ENCODE measurements at places on chromosomes 6 and 20.

- no peak for DNase-seq
Observed at GRCh38 chr20:32007787-32008616, 2.2 kb upstream of the CCM2L start.

GRCh38 chr6:130778946-130779657, 48.1 kb upstream of the SMLR1 start:
- DNase-seq: no peak

GRCh38 chr6:45927421-45928320, 88.0 kb downstream of the CLIC5 start:
- no peak for DNase-seq

DNA sequence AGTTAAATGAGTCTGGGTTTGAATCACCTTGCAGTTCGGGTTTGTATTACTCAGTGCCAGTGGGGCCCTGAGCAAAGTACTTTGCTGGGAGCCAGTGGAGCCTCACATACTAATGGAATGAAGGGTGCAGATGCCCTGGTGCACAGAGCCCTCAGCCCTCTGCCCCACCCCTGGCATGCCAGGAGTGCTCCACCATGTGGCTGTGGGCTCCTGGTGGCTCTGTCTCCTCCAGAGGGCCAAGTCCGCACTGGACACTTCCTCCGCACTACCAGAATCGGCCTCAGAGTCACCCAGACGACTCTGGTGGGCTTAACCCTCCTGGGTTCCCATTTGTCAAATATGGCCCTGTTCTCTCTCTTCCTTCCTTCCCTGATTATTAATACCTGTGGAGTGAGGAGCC, 94.0 kb downstream of the STK35 start:
- no peak for DNase-seq

GRCh38 chr6:65546894-65547293, 160.1 kb downstream of the EYS start:
- DNase-seq: no peak

GRCh38 chr20:63519668-63520503, 679 bp upstream of the PPDPF start:
- DNase-seq: peak; percentile 60

DNA sequence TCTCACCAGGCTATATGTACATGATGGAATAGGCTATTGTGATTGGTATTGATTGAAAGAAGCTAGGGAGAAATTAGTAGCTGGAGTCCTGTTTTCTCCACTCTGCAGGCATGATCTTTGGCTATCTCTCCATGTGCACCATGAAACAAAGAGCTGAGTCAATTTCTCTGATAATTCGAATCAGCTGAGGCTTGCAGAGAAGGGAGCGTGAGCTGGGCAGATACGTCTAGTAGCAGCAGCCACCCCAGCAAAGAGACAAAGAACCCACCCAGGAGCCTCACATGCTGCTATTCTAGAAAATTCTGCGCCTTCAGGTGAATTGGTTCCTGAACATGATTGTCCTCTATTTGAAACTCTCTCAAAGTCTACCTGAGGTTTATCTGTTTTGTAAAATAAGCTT, 6.9 kb upstream of the SGK1 start:
- DNase-seq: no peak

GRCh38 chr6:14501240-14501639, 383.7 kb downstream of the CD83 start:
- no peak for DNase-seq

GRCh38 chr20:24017458-24017755, 28.8 kb upstream of the GGTLC1 start:
- DNase-seq: no peak

DNA sequence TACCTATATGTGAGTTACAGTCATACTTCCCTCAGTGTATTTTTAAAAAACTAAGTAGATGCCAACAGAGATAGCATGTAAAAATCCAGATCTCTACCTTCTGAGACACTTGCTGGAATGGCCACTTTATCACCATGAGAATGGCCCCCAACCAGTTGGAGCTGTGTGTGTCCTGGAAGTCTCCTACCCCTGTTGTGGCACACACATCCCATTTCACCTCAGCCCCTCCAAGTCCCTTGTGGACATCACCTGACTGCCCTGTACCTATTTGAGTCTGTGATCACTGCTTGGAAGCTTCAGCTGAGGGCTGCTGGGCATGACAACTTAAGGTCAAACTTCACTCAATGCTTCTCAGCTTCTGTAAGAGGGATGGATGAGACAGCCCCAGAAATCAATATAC, 24.1 kb downstream of the MOCS1 start:
- no peak for DNase-seq
